ENCODE measurements at places on chromosomes 16 and 17. TPM values are rescaled to one million over a fixed set of nuclear protein-coding genes. Genes with fewer than 3 reads are reported as not detected.

DNA sequence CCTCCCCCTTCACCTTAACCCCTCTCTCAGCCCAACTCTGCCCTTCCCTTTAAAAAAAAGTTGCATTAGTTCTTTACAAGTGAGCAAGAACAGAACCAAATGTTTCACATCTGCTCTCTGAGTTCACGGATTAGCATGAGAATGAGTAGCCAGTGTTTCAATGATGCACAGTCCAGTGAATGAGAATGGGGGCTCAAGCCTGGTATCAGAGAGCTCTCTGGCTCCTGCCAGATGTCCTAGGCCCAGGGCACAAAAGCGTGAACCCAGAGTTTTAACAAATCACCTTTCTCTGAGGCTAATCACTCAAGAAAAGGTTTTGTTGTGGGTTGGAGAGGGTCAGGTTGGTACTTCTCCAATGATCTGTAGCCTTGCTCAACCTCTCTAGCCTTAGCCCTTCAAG is 41.5 kb upstream of the HS3ST3A1 start:
- DNase-seq, result no peak

KCNG4 gene
- total RNA-seq, result not detected

MYBBP1A gene
- total RNA-seq, result 46.7 TPM

DNA sequence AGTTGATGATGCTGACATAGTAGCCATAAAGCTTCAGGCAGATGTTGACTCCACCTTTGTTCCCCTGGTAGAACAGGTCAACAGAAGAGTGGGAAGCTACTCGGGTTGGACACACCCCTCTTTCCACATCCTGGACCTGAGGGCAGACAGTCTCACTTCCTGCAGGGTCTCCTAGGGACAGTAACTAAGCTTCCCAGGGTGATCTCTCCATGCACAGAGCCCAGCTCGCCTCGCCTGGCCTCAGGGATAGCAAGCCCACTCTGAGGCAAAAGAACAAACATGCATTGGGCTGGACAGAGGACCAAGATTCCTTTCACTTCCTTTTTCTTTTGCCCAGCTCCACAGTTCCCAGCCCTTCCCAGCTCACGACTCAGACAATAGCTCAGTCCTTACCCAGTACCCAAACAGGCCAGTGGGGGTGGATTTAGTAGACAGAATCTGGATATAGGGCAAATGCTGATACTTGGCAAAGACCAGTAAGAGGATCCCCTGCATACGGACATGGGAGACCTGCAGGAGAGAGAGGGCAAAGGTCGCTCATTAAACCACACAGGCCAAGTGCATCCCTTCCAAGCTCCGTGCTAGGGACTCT is 7.0 kb downstream of the INPP5K start:
- DNase-seq, result no peak

- no peak for DNase-seq
These were observed 12.5 kb downstream of the ARL4D start for GRCh38 chr17:43411369-43411677.

MYH3 gene
- total RNA-seq, result 2.8 TPM

DNA sequence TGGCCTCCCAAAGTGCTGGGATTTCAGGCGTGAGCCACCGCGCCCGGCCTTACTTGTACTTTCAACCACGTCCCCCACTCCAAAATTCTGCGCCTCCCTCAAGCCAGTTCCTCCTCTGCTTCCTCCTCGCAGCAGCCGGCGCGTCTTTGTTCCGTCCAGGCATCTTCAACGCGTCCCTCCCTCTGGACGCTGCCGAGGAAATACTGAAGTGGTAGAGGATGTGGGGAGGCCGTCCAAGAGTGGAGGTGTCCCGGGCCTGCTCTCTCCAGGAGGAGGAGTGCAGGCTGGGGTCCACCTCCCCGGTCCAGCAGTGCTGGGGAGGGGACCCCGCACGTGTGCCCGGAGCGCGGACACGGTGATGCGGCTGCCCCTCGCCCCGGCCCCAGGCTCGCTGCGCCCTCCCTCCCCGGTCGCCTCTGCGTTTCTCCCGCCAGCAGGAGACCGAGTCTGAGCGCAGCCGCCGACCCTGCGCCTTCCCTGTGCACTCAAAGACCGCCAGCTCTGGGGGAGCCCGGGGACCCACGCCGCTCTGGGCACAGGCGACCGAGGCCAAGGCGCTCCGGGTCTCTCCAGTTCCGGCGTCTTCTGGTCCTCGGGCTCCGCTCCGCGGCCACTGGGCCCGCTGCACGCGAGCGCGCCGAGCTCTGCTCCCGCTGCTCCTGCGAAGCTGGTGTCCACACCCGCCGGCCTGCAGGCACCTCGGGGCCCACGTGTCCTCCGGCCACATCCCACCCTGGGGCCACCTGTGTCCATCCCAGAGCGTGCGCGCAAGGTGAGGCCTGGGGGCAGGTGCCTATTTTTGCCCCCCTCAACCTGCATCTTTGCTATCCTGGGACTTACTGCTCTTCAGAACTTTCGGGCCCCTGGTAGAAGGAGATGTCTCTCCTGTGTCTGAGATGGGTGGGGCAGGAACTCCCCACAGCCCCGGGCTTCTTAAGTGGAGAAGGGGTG is 31.7 kb downstream of the OSBPL7 start:
- DNase-seq, result peak; percentile 71

DNA sequence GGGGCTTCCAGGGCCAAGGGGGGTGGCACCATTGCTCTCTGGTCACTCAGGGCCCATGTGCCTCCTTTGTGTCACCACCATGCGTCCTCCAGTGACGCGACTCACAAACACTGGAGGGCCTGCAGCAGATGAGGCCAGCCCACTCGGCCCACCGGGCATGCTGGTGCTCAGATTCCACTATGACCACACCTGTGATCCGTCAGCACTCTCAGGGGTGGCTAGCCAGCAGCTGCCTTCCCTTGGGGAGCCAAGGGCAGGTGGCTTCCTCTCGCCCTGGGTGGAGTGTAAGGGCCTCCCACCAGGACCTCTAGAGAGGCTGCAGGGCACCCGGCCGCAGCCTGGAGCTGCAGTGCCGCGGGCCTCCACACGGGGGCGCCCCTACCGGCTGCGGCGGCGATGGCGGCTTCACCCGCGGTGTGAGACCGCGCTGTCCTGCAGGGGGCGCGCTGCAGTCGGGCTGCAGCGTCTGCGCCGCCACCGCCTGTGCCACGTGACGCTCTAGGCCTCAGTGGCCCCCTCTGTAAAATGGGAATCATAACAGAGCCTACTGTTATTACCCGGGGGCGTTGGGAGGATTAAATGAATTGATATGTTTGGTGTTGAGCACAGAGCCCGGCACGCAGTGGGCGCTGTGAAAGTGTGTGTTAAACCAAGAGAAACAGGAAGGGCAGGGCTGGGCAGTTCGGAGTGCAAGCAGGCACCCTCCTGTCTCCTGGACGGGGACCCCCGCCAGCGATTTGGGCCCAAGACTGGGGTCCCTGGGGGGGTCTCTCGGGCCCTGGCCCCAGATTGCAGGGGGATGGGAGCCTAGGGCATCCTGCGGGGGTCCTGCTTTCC is 192.4 kb upstream of the GSE1 start:
- peak; percentile 88 for DNase-seq

DNA sequence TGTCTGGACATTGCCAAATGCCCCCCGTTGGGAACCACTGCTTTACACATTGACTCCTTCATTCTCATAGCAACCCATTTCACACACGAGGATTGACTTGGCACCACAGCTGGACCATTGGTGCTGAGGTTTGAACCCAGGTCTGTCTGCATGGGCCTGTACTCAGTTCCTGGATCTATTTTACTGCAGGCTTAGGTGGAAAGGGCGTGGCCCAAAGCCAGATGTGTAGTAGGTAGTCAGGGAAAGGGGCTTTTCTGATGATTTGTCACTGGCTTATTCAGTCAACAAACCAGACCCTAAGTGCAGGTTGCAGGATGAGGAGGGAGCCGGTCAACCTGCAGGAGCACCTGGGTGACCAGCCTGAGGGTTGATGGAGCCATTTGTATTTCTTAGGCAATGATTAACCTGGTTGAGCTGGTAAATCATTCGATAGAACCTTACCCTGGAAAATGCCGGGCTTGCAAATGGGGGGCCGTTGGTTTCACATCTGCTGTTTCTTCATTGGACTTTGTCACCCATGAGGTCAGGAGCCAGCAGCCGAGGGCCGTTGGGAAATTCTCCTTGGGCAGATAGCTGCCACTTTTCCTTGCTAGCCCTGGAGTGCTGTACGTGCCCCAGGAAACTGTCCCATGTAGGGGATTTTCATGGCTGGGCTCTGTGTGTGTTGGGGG is 104.4 kb downstream of the CMIP start:
- DNase-seq, result no peak

GRCh38 chr16:19086322-19087199 is 19.1 kb downstream of the COQ7 start:
- DNase-seq, result peak; percentile 93

- no peak for DNase-seq
These were observed 14.6 kb downstream of the CRLF3 start for GRCh38 chr17:30809867-30810266.

GRCh38 chr17:78908426-78908825 is 5.4 kb upstream of the CEP295NL start:
- DNase-seq, result no peak

DNA sequence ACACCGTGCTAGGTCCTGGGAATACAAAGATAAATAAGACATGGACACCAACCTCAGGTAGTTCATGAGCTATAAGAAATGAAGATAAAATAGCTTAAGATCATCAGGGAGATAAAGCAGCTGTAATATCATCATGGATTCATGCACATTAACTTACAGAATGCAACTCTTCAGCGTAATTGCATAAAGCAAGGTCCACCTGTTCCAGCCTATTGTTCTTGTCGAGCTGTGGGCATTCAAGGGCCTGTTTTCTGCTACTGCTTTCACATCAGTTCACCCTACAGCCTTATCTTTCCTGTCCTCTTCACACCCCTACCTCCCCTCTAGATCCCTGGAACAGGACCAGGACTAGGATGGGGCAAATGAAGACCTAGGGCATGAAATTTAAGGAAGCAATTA is 133.9 kb downstream of the SPACA3 start:
- DNase-seq, result no peak

- DNase-seq, result no peak
These were observed 550 bp downstream of the EIF4A3 start for GRCh38 chr17:80146121-80147034.

DNA sequence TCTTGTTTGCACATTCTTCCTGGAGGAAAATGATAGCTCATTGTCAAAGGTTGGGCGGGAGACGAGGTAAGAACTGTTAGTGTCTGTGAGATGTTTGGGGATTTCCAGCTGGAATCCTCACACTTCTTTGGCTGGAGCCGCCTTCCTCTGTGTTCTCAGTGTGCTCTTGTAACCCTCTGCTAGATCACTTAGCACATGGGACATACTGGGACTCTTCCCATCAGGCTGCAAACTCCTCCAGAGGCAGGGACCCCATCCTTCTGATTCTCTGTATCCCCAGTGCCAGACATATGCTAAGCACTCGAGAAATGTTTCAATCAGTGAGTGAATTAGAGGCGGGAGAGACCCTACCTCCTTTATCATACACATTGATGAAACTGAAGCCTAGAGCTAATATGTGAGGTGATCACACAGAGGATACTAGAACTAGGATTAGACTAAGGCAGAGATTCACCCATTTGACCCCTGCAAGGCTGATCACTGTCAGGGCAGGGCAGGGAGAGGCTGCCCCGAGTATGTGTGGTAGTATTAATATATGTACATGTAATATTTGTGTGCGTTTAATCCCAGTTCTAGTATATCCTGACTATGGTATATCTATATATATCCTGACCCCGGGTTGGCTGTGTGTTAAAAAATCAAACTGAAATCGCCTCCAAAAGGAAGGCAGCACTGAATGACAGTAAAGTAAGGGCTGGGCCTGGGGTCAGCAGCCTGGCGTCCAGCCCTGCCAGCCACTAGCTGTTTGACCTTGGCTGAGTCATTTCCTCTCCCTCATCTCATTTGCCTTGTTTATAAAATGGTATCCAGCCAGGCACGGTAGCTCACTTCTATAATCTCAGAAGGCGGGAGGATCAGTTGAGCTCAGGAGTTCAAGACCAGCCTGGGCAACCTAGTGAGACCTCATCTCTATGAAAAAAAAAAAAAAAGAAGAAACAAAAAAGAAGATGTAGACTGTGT is 75.5 kb upstream of the TBX2 start:
- DNase-seq, result no peak

ZP2 gene
- total RNA-seq, result 0.67 TPM

PKMYT1 gene
- 3.8 TPM for total RNA-seq

- no peak for DNase-seq
These were observed 15.9 kb downstream of the CHAD start for GRCh38 chr17:50452630-50453300.

PRSS33 gene
- not detected for total RNA-seq

KRT28 gene
- total RNA-seq, result not detected

GRCh38 chr17:80032614-80033171 is 3.0 kb downstream of the TBC1D16 start:
- DNase-seq, result no peak

CEP95 gene
- total RNA-seq, result 40.3 TPM

DNA sequence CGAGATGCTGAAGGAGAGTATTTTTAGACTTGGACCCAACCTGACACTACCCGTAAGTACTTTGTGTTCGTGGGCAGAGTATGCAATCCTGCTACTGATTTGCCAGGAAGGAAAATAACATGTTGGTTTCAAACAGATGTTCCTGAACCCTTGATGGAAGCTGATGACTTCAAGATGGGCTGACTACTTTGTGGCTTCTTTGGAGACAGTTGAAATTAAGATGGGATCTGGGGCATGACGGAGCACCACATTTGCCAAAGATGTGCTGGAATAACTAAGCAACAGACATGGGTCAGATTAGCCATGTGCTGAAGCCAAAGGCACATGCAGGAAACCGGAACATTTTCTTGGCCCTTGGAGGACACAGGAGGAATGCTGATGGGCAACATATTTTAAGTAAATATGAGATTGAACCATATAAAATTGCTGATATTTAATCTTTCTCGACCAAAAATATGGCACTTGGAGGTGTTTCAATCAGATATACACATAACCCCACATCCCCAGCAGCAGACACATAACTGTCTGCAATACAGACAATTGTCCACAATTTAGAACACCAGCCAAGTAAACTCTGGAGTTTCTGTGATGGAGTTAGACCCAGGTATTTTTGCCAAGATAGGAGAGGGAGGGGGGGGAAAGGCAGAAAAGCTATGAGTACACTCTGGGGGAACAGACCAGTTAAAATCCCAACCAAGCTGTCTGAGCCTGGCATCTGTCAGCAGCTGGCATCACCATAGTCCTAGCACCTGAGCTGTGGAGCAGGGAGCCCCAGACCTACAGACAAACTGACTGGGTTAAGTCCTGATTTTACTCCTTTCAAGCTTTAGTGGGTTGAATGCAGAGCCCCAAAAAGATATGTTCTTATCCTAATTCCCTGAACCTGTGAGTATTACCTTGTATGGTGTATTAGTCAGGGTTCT is 329.4 kb upstream of the CDH5 start:
- no peak for DNase-seq

DNA sequence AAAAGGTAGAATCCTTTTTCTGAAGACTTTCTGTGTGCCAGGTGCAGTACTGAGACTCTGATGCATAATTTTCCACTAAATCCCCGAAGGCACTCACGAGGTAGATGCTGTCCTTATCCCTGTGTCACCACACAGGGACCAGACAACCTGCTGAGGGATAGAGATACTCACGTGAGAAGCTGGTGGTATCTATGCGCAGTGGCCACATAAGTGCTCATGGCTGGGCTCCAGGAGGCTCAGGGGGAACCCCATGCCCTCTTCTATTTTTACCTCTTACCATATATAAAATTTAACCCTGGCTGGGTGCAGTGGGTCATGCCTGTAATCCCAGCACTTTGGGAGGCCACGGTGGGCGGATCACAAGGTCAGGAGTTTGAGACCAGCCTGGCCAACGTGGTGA is 38.3 kb downstream of the NT5M start:
- no peak for DNase-seq

OTOP3 gene
- not detected for total RNA-seq

GRB7 gene
- 25.0 TPM for total RNA-seq
